ENCODE measurements at places on chromosomes 2 and 18.
A peak's percentile ranks its signal among the peaks of the same experiment; 100 is the strongest.

- DNase-seq: no peak
Observed at GRCh38 chr18:56327191-56327885, 311.1 kb downstream of the TXNL1 start.

- no peak for DNase-seq
Observed at GRCh38 chr2:64770781-64771334, 117.1 kb upstream of the SERTAD2 start.

DNA sequence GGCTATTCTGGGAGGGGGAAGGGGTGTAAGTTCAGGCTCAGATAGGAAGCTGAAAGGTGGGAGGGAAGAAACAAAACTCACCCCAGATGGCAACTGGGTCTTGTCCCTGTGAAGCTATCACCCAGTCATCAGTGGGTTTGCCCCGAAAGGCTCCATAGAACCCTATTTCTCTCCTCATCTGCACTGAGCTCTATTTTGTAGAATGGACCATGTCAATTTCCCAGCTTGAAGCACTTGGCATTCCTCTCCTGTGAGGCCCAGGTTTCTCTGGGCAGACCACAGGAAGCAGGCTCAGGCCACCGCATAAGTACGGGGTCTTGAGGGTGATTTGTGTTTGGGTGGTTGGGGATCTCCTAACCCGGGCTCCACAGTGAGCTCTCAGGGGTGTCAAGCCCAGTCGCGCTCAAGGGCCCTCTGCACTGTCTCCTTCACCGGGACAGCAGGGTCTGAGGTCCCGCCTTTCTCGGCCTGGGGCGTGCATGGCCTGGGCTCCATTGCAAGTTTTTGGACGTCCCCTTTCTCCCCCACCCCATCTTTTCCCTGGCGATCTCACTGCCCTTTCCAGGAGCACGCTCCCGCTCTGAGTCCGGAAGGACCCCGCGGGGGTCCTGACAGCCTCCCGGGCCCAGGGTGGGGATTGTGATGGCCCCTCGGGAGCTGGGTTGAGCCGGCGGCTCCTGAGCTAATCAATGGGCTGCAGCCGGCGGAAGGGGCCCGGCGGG lies 27.3 kb upstream of the NOTO start:
- no peak for DNase-seq

DNA sequence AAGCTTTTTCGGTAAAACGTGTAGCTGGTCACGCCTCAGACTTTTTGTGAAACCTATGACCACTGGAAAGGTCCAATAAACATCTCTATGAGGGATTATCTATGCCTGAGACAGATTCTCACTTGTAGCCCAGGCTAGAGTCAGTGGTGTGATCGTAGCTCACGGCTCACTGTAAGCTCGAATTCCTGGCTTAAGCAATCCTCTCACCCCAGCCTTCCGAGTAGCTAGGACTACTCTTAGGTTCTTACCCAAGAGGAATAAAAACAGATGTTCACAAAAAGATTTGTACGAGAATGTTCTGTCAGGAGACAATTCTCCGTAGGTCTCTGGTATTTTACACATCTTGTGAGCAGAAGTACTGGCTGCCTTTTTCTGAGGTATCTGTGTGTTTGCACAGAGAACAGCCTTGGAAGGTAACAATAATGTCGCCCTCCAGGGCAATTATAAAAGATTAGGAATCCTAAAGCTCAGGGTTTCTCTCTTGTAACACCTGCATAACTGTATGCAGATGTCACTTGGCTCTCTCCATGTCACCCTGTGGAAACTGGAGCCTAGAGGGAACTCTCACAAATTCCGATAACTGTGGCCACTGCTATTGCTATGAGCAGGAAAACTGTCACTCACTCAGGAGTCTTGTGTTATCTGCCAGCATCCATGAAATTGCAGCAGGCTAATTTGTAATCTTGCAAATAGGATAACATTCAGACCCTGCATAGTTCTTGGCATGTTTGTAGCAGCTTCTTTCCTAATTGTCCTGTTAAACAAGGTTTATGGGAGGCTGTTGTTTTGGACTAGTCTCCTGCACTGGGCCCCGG lies 25.5 kb upstream of the RALBP1 start:
- no peak for DNase-seq

DNA sequence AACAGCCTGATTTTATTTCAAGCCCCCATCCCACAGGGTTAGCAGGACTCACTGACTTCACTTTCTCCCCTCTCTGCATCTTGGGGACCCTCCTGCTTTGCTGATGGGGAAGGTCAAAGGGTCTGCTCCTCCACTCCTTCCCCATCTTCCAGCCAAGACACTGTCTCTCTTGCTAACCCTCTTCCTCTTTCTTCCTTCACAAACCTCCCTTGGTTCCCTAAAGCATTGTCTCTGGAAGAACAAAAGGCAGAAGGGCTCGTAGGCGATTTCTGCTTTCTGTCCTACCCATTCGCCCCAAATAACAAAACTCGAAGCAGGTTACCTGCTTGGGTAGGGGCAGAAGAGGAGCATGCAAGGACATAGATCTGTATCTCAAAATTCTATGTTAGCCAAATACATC lies 5.5 kb upstream of the SLC4A3 start:
- DNase-seq: no peak

DNA sequence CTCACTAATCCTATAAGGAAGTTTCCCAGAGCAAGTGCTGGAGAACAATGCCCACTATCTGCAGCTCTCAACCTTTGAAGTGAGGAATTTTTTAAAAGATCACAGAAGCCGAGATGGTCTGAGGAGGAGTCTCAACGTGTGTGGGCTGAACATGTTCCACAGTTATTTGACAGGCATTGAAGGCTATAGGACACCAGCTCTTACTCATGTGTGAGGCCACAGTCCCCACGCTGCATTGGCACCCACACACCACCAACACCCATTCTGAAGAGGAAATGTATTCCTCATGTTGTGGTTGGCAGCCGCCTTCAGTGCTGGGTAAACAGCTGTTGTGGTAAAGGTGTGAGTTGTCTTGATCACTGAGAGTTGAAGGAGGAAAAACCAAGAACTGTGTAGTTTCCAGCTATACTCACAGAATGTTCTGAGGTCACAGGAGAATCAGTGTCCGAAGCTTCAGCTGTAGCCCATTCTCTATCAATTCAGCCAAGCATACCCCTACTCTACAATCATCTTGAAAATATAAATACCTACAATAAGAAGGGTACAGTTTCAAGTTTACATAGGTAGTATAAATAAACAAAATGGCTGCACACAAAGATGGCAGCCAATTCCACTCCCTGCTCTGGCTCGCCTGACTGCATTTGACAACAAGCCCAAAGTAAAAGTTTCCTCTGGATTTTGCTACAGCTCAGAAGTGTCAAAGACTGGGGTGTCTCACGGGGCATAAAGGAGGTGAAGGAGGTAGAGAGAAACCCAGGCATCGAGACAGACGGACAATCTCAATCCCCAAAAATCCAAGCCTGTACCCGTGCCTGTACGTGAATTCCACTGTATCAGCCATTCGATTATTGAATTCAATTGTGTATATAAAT lies 12.1 kb downstream of the CD226 start:
- peak; percentile 70 for DNase-seq

GRCh38 chr2:172448544-172449267 lies 21.3 kb downstream of the ITGA6 start:
- DNase-seq: no peak

DNA sequence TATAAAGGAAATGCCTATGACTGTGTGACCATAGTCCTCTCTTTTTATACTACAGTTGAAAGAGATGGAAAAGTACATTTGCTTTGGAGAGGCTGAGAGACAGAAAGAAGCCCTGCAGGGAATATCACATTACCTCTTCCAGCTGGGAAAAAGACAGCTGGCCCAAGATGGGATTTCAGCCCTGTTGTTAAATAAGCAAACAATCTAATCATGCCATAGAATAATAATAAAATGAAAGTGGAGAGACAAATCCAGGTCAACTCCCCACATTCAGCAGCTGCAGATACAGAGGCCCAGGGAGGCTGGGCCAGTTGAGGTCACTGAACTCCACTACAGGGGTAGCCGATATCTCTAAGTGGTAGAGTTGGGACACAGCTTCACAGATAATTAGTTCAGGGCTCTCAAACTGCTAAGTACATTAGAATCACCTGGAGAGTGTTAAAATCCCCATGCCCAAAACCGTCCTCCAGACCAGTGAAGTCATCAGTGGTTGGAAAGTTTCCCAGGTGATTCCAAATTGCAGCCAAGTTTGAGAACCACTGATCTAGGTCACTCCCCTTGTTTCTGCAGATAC lies 81.9 kb downstream of the MOGAT1 start:
- no peak for DNase-seq

- DNase-seq: no peak
Observed at GRCh38 chr18:32386471-32386870, 84.2 kb downstream of the GAREM1 start.

DNA sequence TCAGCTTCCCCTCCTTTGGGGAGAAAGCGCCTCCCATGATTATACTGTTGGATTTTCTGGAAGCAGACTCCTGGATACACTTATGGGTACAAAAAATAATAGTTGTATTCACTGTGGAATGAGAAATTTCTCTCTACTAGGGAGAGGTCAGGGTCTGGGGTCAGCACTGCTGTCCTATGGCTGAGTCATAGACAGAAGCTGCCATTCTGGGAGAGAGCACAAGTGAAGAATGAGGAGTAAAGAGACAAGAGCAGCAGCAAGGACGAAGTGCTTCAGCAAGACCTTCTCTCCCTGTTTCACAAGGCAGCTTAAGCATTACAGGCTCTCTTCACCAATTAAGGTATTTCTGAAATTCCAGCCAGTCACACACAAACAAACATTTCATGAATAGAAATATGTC lies 10.1 kb upstream of the UNC80 start:
- DNase-seq: no peak

- no peak for DNase-seq
Observed at GRCh38 chr2:7083580-7084509, 166.6 kb downstream of the RNF144A start.

DNA sequence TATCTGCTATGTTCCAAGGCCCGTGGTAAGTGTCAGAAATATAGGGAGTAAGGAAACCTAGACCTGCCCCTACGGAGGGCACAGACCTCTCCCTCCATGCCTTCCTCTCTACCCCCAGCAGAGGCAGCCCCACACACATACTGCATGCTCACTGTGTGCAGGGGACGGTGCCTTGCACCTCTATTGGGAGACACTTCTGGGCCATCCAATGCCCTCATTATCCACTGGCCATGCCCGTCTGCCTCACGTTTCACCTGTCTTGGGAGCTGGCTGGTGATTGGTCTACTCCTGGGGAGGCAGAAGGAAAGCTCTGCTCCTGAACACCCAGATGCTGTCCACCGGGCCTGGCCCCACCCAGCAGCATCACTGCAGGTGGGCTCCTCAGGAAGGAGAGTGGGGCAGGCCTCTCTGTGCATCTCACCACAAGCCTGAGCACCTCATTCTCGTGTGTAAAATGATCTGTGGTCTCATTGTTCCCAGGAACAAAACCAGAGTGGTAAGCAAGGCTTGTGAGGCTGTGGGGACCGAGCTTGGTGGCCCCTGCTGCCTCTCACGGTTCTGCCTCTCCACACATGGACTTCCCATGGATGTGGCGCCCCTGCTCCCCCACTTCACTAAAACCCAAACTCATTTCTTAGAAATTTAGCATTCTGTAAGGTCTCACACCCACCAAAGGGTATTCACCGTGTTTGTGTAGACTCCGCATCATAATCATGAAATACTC lies 312.5 kb upstream of the HS6ST1 start:
- DNase-seq: no peak

DNA sequence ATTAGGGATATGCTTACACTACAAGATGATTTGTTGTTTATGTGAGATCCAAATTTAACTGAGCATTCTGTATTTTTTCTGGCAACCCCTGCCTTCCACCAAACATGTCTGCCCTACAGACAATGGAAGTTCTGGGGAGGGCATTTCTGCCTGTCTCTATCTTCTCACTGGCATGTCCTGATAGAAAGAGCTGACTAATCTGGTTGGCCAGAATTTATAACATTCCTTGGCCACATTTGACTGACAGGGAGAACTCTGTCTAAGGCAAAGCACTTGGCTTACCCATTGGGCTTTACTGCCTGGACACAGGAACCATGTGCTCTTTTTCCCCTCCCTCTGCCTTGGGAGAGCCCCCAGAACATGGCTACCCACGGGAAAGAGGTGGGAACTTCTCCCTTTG lies 70.6 kb upstream of the TMEM178A start:
- no peak for DNase-seq

GRCh38 chr2:43008388-43008787 lies 216.0 kb upstream of the HAAO start:
- no peak for DNase-seq

DNA sequence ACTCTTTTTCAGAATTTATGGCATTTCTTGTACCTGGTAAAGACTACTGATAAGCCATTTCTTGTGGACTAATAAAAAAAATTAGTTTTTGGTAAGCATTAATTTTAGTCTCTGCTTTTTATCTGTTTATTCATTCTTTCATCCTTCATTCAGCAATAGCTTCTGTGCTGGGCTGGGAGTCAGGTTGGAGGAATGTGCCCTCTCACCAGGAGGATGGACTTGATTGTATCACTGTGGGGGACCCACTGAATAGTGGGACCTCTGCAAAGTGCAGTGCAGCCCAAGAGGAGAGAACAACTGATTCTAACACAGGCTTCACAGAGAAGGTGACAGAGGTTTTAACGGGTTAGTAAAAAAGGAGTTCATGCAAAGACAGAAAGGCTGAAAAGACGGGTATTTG lies 39.1 kb downstream of the CDC42EP3 start:
- no peak for DNase-seq

DNA sequence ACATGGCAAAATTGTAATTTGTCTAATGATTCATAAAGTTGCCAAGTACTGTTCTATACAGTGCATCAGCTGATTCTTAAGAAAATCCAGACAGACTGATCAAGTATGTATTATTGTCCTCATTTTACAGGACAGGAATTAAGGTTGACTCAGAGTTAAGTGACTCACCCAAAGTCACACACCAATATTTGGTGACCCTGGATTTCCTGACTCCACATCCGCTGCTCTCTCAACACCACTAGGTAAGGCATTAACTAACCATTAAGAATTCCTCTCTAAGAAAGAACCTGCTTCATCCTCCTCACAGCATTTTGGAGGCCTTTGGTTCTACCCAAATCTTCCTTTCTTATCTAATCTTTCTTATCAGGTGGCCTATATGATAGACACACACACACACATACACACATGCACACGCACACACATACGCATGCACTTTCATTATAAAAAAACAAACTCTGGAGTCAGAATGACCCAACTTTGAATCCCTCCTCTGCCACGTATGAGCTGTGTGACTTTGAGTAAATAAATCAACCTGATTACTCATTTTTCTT lies 150.8 kb downstream of the ANKRD44 start:
- no peak for DNase-seq

- DNase-seq: no peak
Observed at GRCh38 chr18:2431806-2432205, 139.5 kb downstream of the METTL4 start.

GRCh38 chr2:185147361-185147760 lies 549.0 kb downstream of the ZNF804A start:
- no peak for DNase-seq

GRCh38 chr2:223051693-223052289 lies at the start of gene KCNE4:
KCNE4 (plus strand) TSS chr2:223052190; CDS start chr2:223052831, 641 bp downstream.
- DNase-seq: no peak

DNA sequence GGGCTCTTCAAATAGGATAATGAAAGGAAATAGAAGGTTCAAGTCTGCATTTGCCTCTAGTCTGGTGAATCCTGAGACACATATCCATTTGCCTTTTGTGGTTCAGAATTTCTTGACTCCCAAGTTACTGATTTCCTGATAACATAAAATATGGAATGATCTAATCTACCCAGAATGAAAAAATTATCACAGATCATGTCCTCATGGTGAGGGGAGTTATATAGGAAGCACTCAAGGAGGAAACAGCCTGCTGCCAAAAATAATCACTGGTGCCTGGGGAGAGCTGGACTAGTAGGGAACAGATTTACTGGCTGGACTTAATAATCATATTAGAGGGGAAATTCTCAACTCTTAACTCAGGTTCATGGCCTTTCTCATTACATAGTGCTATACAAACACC lies 95.5 kb upstream of the STK17B start:
- DNase-seq: no peak

GRCh38 chr2:140417504-140417903 lies 1637.3 kb upstream of the NXPH2 start:
- no peak for DNase-seq

All from activated T-helper 1 cell treated with anti-CD3 and anti-CD28 coated beads, Interleukin-2, amount 50 U/mL, for 16 hours (primary cell).